Stimulated activated naive B cell treated with anti-CD40 and anti-IgM and Interleukin-4, amounts not matched to agents 10 μg/mL and 1 μg/mL and 100 μg/mL, for 72 hours (primary cell): ENCODE measurements at places on chromosomes 12 and 14.

- no peak for DNase-seq
Measured at GRCh38 chr14:61647704-61648103, 47.6 kb upstream of the HIF1A start.

DNA sequence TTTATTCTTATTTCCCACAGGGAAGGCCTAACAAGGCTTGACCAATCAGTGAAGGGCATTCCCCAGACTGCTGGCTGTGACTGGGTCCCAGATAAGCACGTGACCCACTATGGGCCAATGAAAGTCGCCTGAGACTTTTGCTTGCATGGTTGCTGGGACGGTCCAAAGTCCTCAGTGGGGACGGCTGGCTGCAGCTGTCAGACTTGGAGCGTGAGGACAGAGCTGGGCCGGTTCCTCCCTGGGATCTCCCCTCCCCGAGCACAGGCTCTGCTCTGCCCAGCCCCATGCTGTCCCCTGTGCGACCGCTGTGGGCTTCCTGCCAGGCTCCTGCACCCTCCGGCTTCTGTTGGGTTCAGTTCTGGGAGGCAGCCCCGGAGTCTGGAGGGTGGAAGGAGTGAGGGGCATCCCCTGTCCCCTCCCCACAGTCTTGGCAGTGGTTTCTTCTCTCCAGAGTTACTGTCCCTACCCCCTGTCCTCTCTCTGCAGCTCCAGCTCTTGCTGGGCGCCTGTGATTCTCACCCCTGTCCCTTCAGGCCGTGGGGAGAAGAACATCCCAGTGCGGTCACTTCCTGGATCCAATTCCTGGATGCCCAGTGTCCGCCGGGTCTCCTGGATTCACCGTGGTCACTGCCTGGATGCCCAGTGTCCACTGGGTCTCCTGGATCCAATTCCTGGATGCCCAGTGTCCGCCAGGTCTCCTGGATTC is 50.1 kb downstream of the GALNT9 start:
- no peak for DNase-seq

DNA sequence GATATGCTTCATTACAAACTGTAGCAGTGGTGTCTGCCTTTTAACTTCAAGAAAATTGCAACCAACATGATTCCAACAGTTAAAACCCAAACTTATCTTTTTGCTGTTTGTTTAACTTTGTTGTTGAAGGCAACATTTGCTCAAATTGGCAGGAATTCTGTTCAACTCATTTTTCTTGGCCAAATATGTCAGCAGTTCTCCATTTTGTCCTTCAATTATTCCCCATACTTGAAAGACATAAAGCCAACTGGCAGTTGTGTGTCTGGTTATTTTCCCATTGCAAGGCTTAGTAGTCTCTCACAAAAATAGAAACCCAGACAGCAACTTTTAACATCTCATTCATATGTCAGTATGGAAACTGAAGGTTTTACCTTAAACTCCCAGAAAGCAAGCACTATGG is 146.3 kb downstream of the LRIG3 start:
- DNase-seq, result no peak

DNA sequence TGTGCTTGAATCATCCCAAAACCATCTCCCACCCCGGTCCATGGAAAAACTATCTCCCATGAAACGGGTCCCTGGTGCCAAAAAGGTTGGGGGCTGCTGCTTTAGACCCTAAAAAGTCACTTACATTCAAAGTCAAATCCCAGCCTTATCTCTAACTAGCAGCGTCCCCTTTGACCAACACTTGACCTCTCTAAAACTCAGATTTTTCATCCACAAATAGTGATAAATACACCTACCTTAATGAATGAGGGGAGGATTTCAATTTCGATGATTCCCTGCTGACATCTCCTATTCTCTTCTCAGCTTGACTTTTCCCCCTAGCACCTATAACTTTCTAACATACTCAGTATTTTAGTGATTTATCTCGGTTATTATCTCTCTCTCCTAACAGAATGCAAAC is 137.3 kb downstream of the BTG1 start:
- DNase-seq, result no peak

GRCh38 chr12:89379148-89379838 is 27.0 kb upstream of the DUSP6 start:
- DNase-seq, result no peak

GRCh38 chr12:30707613-30708342 is 12.1 kb upstream of the IPO8 start:
- no peak for DNase-seq

GRCh38 chr12:18861287-18861858 is 123.5 kb downstream of the CAPZA3 start:
- no peak for DNase-seq

DNA sequence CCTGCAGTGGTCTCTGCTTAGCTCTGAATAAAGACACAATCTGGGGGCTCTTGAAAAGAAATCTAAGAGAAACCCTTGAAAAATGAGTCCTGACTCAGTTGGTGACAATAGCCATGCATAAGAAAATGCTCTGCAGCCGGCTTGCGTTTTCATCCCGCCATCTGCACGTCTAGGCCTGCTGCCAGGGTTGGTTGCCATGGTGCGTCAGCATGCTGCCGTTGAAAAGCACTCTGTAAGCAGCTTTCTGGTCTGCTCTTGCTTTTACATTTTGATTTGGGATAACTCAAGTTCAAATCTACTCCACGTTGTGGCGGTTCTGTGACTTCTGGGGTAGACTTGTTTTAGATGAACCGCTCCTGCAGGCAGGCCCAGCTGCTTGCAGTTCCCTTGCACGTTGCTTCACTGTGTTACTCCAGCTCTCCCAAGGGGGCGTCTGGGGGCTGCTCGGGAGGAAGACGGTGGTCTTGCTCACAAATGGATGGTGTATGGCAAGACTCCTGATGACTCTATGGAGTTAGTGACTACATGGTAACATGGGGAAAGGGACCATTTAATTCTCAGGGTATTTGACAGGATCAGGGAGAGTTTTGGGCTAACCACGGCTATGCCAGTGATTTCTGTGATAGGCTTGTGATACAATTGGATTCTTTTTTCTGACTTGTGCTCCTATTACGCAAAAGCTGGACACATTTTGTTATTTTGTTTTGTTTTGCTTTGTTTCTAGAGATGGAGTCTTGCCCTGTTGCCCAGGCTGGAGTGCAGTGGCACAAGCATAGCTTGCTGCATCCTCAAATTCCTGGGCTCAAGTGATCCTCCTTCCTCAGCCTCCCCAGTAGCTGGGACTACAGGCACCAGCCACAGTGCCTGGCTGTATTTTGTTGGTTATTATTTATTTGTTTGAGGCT is 15.8 kb downstream of the WNT5B start:
- no peak for DNase-seq

GRCh38 chr12:108424816-108425215 is 85.7 kb upstream of the CMKLR1 start:
- no peak for DNase-seq

DNA sequence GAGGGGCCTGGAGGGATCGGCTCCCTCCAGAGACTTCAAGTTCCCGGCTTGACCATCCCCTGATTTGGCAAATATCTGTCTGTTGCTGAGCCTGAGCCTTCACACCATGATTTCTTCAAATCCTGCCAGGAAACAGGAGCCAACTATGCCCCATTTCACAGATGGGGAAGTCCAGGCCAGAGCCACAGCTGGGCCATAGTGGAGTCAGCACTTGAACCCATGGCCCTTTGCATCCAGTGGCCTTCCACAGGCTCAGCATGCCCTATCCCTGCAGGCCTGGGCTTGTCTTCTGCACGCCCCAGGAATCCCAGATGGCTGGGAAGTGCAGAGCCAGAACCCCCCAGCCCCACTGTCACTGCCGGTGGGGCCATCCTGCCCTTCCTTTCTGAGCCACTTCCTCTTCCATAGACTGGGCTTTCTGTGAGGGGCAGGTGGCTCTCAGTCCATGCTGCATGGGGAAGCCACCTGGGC is 44.9 kb downstream of the CYP46A1 start:
- no peak for DNase-seq

- no peak for DNase-seq
Measured at GRCh38 chr14:36502558-36503508, 17.2 kb downstream of the NKX2-1 start.

DNA sequence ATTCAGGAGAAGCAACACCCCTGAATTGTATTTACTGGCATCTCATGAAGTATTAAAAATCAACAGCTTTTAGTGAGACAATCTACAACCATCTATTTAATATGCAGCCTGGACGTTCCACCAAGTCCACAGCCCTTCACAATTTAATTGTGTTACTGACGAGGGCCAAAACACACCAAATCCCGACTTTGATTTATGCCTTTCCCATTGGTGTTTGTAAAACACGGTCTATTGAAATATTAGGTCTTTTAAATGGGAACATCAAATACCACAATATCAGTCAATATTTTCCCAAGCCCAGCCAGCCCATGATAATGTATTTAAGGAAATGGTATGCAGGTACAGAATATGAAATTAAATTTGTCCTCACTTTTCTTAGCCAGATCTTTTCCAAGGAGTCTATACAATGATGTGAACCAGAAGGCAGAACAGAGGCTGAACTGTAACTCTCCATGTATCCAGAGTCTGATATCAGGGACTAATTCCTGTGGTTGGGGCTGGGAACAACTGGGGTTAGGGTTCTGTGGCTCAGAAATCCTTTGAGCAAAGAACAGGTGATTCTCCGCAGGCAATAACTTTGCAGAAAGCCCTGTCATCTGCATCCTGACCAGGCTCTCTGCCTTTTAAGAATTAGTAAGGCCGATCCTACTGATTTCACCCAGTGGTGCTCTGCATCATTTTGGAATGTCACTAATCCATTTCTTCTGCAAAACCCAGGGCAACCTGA is 179.3 kb upstream of the GZMB start:
- DNase-seq, result no peak

GRCh38 chr12:133120385-133121191 is 9.5 kb downstream of the ZNF891 start:
- no peak for DNase-seq

DNA sequence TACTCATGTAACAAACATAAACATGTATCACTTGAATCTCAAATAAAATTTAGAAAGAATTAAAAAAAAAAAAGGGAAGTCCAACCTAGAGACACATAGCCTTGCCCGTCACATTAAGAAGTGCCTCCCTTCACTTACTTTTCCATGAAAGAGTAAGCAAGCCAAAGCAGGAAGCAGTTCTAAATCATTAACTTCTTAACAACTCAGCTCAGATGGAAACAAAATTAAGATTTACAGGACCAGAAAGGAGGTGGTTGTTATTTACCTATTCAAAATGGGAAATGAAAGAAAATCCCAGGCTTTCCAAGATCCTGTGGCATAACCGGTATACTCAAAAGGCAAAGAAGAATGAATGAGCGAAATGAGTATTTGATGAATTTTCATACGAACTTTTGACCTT is 258.6 kb upstream of the DCN start:
- DNase-seq, result no peak

DNA sequence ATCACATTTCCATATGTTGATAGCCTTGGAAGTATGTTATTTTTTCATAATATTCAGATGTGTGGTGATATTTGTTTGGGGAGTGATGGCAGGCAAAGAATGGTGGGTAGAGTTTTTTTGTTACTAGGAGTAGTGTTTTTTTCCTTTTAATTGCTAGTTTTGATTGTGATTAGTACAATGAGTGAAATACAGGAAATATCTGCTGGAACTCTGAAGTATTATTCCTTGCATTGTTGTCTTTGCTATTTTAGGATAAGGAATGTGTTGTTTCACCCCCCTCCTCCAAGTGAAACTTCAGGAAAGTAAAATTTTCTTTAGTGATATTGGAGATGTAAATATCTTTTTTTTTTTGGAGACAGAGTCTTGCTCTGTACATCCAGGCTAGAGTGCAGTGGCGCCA is 105.4 kb downstream of the DIP2B start:
- DNase-seq, result no peak

DNA sequence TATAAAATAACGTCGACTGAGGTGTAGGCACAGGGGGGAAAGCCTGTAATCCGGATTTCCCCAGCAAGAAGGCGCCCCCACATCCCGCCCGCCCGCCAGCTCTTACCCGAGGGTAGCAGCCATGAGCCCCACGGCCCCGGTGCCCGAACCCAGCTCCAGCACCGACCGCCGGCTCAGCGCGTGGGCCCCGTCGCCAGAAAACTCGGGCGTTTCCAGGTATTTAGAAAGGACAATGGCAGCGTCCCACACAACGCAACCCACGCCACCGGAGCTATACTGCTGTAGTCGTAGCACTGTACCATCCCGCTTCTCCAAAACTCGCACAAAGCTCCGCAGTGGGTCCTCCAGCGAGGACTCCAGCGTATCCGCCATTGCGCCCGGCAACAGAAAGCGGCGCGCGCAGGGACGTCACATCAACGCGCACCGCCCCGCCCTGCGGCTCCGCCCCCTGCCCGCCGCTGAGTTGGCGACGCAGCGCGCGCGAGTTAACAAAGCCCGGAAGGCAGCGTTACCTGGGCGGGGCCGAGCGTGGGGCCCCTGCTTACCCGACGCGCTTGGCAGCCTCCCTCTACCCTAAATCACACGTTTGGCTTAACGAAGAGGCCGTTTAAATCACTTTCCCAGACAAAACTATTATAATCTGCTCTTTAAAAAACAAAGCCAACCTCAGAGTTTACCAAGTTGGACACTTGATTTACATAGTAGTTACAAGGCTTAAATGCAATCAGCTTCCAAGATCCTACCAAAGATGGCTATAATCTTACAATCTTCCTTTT is at the start of gene VCPKMT:
VCPKMT (minus strand) TSS at position 392 of the 776 bp plus-strand sequence; CDS start at position 372, 20 bp downstream.
- peak; percentile 92 for DNase-seq

DNA sequence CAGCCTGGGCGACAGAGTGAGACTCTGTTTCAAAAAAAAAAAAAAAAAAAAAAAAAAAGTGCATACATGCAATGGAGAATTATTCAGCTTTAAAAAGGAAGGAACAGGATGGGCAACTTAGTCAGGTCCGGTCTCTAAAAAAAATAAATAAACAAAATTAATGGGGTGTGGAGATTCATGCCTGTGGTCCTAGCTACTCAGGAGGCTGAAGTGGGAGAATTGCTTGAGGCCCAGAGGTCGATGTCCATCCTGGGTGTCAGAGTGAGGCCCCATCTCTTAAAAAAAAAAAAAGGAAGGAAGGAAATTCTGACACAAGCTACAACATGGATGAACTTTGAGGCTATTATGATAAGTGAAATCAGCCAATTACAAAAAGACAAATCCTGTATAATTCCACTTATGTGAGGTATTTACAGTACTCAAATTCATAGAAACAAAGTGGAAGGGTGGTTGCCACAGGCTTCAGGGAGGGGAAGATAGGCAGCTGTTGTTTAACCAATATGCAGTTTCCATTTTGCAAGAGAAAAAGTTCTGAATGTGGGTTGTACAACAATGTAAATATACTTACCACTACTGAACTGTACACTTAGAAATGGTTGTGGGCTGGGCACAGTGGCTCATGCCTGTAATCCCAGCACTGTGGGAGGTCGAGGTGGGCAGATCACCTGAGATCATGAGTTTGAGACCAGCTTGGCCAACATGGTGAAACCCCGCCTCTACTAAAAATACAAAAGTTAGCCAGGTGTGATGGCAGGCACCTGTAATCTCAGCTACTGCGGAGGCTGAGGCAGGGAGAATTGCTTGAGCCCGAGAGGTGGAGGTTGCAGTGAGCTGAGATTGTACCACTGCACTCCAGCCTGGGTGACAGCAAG is 12.3 kb upstream of the APOF start:
- DNase-seq, result no peak

GRCh38 chr14:83993545-83993944 is 1536.4 kb upstream of the FLRT2 start:
- DNase-seq, result no peak

GRCh38 chr14:23661542-23661941 is 25.4 kb downstream of the DHRS2 start:
- DNase-seq, result no peak

- no peak for DNase-seq
Measured at GRCh38 chr14:99234961-99235571, 36.9 kb downstream of the BCL11B start.
